ENCODE measurements at places on chromosomes 11 and 22. TPM values are rescaled to one million over a fixed set of nuclear protein-coding genes. Genes with fewer than 3 reads are reported as not detected.

DNA sequence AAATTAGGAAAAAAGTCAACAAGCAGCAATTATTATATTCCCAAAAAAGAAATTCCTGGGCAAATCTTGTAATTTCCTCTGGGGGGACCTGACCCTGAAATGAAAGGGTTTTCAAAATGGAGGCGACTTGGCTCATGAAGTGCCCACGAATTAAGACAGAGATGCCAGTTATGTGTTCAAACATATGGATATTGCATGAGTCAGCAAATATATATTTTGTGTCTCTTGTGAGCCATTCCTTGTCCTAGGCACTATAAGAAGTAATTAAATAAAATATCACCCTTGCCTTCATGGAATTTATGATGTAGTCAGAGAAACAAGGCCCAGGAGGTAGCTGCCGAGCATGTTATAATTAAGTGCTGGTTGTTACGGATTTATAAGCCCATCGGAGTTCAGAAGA, 68.6 kb downstream of the BARX2 start:
- no peaks in the 10 kb centered on the region for H3K4me1 ChIP-seq
- no peak for DNase-seq
- no peaks in the 10 kb centered on the region for H3K36me3 ChIP-seq

GRCh38 chr22:35313311-35314121, 13.8 kb downstream of the TOM1 start:
- H3K27me3 ChIP-seq, result no peaks in the 10 kb centered on the region
- H3K27ac ChIP-seq, result peak overlapping the region; percentile 49
- DNase-seq, result no peak
- no peaks in the 10 kb centered on the region for H3K36me3 ChIP-seq

GRCh38 chr22:46908641-46909107, 146.2 kb downstream of the TBC1D22A start:
- no peaks in the 10 kb centered on the region for H3K4me1 ChIP-seq
- H3K27ac ChIP-seq, result no peak overlapping the region
- no peak for DNase-seq
- no peak overlapping the region for H3K4me3 ChIP-seq
- no peaks in the 10 kb centered on the region for H3K27me3 ChIP-seq

CABP4 gene
- total RNA-seq, result 0.53 TPM

GRCh38 chr11:13939961-13940906, 22.3 kb upstream of the SPON1 start:
- H3K27me3 ChIP-seq, result no peaks in the 10 kb centered on the region
- H3K36me3 ChIP-seq, result no peaks in the 10 kb centered on the region
- DNase-seq, result no peak
- H3K4me1 ChIP-seq, result no peaks in the 10 kb centered on the region
- no peak overlapping the region for H3K27ac ChIP-seq

DNA sequence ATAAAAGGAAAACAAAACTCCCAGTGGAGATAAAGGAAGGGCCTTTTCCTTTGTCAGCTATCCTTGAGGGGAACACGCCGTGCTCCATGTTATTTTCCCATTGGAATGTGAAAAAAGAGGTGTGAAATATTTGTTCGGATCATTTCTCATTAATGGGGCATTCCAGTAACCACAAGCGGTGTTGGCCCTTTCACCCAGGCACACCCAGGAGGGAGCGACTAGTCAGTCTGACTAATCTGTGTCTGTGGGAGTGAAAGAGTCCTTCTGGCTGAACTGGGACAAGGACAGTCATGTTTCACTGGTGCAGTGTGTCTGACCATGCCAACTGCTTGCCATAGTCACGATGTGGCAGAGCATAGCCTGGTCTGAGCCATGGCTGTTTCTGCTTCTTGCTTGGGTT, 13.0 kb upstream of the MYEOV start:
- no peaks in the 10 kb centered on the region for H3K27me3 ChIP-seq
- no peak overlapping the region for H3K4me3 ChIP-seq
- no peak overlapping the region for H3K27ac ChIP-seq
- DNase-seq, result no peak

GDPD4 gene
- total RNA-seq, result not detected

DNA sequence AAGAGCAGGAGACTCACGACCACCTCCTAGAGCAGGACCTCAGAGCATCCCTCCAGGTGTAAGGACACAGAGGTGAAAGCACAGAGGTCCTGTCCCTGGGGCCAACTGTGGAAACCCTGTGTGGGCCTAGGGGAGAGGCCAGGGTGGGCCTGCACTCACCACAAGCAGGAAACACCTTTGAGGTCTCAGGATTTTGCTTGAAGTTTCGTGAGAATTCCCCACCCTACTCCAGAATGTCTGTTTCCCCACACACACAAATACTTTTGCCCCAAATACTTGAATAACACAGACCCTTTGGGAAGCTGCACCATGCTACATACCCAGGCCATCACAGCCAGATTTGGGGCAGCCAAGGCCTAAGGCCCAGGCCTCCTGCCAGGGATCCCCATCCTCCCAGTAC, 18.1 kb downstream of the SLC43A3 start:
- no peak for DNase-seq
- no peaks in the 10 kb centered on the region for H3K4me1 ChIP-seq
- H3K27me3 ChIP-seq, result no peaks in the 10 kb centered on the region
- H3K36me3 ChIP-seq, result no peaks in the 10 kb centered on the region
- H3K27ac ChIP-seq, result no peak overlapping the region

DNA sequence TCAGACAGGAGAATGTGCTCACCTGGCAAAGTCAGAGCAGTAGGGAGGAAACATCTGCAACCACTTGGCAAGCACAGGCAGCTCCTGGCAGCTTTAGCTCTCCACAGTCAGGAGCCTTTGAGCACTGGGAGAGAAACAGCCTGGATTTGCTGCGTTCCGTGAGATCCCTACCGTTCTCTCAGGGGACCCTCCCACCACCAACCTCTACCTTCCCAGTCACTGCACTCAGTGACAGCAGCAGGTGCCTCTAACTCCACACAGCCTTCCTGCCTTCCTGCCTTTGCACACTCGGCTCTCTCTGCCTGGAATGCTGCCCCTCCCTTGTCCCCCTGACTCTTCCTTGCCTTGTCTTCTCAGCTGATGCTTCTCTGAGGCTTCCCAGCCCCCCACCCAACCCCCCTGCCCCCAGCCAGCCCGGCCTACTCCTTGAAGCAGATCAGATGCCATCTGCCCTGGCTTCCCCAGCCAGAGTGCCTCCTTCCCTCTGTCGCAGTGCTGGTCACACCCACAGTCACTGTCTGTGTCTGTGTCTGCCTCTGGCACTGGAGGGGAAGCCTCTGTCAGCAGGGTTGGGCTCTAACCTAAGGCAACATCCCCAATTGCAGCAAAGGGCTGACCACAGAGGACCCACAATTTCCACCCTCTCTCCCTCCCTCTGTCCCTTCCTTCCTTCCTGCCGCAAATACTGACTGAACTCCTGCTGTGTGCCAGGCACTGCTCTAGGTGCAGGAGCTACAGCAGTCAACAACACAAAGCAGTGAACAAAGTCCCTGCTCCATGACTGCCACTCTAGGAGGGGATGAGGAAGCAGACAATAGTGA, 14.9 kb upstream of the TSKU start:
- H3K4me3 ChIP-seq, result no peak overlapping the region
- no peaks in the 10 kb centered on the region for H3K27me3 ChIP-seq
- H3K27ac ChIP-seq, result peak overlapping the region; percentile 91
- peaks cover 40% of the 10 kb centered on the region for H3K4me1 ChIP-seq
- no peaks in the 10 kb centered on the region for H3K36me3 ChIP-seq

GRCh38 chr11:41519696-41520095, 60.2 kb upstream of the LRRC4C start:
- no peaks in the 10 kb centered on the region for H3K36me3 ChIP-seq
- H3K27me3 ChIP-seq, result no peaks in the 10 kb centered on the region
- DNase-seq, result no peak
- H3K4me1 ChIP-seq, result no peaks in the 10 kb centered on the region

- peaks cover 14% of the 10 kb centered on the region for H3K4me1 ChIP-seq
- H3K36me3 ChIP-seq, result no peaks in the 10 kb centered on the region
- H3K27me3 ChIP-seq, result no peaks in the 10 kb centered on the region
- peak; percentile 49 for DNase-seq
Observed at GRCh38 chr22:31753005-31753633, 700 bp upstream of the DEPDC5 start.

DNA sequence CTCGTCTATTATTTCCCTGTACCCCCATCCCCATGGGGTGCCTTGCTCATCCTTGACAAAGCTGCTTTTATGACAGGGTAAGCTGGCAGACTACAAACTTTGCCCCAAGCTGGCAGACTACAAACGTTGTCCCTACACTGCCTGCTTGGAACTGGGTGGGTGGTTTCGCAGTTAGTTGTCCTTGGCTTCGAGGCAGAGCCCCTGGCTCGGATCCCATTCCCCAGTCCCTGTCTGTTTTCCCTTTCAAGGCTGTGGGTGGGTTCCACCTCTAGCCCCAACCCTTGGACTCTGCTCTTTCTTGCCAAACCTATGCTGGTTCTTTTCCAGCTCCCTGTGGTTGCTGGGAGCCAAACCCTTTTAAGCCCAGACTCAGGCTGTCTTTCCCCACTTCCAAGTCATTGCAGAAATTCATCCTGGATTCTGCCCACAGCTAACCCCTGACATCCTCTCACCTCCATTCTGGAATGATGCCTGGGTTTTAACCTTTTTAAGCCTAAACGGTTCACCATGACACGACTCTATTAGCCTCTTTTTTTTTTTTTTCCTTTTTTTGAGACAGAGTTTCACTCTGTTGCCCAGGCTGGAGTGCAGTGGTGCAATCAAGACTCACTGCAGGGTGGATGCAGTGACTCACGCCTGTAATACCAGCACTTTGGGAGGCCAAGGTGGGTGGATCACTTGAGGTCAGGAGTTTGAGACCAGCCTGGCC, 9.2 kb upstream of the RBM14 start:
- DNase-seq, result peak; percentile 89
- H3K27me3 ChIP-seq, result no peaks in the 10 kb centered on the region
- H3K27ac ChIP-seq, result peak overlapping the region; percentile 62
- no peaks in the 10 kb centered on the region for H3K36me3 ChIP-seq
- H3K4me3 ChIP-seq, result no peak overlapping the region
- no peaks in the 10 kb centered on the region for H3K4me1 ChIP-seq

All from colonic mucosa (tissue), 4 donors.